ENCODE measurements at places on chromosomes 2 and 18.

GRCh38 chr2:233058717-233059546 lies 1.2 kb upstream of the INPP5D start:
- no peak for DNase-seq

- no peak for DNase-seq
Measured at GRCh38 chr2:203697190-203697589, 9.2 kb upstream of the CD28 start.

- DNase-seq, result no peak
Measured at GRCh38 chr2:190340369-190340768, 3.0 kb upstream of the INPP1 start.

DNA sequence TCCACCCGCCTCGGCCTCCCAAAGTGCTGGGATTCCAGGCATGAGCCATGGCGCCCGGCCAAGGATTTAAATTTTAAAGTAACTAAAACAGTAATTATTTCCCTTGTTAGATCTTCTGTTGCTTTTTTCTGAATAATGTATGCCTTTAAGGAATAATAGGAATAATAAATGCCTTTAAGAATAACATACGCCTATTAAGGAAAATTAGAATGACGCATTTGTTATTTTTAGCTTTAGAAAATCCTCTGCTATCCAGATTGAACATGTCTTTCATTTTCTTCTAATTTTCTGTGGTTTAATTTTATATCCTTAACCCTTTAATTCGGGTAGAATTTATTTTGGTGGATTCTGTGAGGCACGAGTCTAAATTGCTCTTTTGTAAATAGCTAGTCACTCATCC lies 23.1 kb upstream of the TMBIM1 start:
- DNase-seq, result no peak

- DNase-seq, result no peak
Measured at GRCh38 chr2:222738809-222739208, 67.4 kb downstream of the MOGAT1 start.

DNA sequence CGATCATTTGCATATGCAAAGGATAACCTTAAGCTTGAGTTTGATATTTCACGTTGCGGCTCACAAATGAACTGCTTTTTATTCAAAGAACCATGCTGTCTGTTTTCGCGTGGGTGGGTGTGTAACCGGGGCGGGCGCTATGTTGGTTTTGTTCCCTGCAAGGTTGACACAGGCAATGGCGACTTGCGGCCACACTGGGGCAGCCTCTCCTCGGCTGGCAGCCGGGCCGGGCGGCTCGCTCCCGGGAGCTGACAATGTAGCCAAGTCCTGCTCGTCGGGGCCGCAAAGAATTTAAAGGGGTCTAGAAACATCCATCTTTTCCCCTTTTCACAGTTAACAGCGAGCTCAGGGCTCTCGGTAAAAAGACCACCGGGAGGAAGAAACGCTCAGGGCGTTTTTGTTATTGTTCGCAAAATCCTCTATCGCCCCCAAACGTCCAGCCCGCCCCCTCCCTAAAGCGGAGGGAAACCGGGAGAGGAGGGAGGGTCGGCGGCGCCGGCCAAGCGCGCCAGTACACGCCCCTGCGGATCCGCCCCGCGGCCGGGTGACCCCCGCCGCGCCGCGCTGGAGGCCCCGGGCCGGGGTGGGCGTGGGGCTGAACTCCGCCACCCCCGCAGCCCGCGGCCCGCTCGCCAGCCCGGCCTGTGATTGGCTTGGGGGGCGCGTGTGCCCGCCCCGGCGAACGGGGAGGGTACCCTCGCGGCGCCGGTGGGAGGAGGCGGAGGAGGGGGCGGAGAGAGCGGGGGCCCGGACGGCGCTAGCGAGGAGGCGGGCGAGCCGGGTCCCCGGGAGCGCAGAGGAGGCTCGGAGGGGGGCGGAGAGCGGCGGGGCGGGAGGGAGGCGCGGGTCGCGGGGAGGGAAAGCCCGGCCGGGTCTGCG lies at the start of gene NEDD4L:
TSS of gene NEDD4L (plus strand) at position 736 of the 879 bp plus-strand sequence. CDS start 435 bp downstream, outside the sequence.
- DNase-seq, result peak; percentile 87

DNA sequence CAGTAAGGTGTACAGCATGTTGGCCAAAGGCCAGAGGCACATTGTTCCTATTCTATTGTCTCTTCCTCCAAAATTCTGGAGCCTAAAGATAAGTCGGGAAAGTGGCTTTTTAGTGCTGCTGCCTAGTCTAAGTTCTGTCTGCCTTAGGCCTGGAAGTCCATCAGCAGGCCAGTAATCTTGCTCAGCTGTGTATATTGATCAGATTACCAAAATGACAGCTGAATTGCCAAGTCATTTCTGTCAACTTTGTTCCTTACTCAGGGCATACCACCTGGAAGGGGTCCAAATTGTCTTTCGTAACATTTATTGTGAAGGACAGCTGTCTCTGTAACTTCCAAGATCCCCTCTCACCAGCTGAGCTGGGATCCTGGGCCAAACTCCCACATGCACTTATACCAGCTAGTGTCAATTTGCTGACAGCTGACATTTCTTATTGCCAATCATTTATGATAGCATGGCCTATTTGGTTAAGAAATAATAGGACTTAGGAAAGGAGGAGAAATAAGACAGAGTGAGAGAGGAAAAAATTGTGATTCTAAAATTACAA lies 116.8 kb upstream of the FSHR start:
- DNase-seq, result no peak

DNA sequence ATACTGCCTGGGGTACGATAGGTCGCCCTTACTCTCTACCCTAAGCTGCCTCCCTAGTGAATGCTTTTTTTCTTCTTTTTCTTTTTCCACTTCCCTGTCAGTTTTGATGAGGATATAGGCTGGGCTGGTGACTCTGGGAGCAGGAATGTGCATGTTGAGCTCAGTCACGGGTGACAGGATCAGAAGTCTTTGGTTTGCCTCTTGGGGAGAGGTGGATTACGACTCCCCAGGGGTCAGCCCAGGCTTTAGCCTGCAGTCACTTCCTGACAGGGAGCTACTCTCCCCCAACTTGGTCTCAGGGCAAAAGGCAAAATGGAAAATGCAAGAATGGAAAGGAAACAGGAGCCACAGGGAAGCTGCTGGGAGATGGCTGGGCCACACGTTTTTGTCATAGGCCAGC lies 57.3 kb downstream of the THNSL2 start:
- no peak for DNase-seq

- DNase-seq, result no peak
Measured at GRCh38 chr2:180927030-180927686, 53.2 kb upstream of the UBE2E3 start.

DNA sequence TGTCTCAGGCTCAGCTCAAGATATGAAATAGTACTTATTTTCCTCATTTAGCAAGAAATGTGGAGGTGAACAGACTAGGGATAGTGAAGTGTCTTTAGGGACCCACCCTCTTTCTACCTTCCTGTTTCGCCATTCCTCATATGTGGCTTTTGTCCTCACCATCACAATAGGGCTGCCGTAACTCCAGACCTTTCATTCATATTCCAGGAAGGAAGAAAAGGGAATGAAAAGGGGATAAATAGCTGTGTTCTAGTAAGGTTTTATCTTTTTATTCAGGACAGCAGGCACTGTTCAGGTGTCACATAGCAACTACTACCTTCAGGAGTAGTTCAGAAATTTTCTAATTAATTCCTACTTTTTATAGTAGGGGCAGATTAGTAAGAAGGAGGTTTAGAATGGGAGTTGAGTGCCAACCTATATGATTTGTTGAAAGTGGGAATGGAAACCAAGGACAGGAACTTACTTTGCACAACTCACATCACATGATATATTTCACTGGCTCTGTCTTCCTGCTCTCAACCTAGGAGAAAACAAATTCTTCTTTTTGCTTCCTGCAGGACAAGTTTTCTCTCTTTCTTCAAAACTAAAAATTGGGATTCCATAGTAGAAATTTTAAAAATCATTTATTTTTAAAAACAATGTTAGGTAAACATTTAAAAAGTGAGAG lies 36.0 kb upstream of the HDAC4 start:
- no peak for DNase-seq

Data from stimulated activated naive CD8-positive, alpha-beta T cell treated with anti-CD3 and anti-CD28 coated beads, Interleukin-15, Interleukin-2, amounts not matched to agents 100 U/mL and 50 U/mL, for 24 hours (primary cell).